ENCODE measurements at places on chromosomes 2 and 18.

DNA sequence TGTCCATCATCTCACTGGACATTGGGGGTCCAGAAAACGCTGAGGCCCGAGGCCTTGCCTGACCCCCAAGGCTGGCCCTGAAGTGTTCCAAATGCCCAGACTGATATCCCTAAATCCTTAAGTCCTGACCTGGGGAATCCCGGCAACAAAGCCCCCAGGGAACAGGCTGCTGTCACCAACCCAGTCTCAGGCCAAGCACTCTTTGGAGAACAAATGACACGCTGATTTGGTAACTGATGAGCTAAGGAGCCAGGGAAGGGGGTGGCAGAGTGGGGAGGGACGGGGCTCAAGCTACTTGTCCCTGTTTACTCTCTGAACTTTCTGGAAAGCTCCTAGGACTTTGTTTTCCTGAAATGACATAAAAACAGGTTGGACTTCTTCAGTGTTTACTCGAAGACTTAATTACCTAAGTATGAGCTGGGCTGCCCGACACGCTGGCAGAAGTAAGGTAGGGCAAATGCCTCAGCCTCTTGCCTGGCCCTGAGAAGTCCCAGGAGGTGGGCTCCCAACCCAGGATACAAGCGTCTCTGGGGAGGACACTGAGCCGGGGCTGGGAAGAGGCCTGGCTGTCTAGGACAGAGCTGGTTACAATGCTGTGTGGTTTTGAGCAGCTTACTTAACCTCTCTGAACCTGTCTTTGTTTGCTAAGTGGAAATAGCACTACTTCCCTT, 105.5 kb upstream of the GLI2 start:
- no peak for DNase-seq

DNA sequence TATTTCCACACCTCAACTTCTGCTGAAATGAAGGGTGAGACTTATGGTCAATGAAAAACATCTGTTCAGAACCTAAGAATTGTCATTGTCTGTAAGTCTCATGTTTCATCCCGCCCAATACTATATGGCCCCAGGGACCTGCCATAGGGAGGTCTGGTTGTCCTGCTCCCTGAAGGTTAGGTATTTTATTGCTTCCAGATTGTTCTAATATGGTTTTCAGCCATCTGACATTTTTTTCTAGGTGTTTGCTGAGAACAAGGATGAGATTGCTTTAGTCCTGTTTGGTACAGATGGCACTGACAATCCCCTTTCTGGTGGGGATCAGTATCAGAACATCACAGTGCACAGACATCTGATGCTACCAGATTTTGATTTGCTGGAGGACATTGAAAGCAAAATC, 7.3 kb downstream of the XRCC5 start:
- no peak for DNase-seq

- no peak for DNase-seq
Observed at GRCh38 chr2:18791172-18791797, 201.9 kb upstream of the NT5C1B start.

DNA sequence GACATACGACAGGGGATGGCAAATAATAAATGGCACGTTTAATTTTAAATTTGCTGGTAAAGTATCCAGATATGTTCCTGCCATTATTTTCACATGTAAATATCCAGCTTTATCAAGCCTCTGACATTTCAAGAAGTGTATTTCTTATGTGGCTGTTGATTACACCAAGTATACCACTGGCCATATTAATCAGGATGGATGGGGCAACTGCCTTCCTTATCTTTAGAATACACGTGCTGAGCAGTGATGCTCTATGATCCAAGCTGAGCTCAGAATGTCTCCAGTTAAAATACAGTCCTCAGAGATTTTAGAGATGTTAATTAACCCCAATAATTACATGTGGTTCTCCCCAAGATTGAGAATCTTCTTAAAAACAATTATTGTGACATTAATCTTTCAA, 38.3 kb upstream of the RAPGEF4 start:
- no peak for DNase-seq

DNA sequence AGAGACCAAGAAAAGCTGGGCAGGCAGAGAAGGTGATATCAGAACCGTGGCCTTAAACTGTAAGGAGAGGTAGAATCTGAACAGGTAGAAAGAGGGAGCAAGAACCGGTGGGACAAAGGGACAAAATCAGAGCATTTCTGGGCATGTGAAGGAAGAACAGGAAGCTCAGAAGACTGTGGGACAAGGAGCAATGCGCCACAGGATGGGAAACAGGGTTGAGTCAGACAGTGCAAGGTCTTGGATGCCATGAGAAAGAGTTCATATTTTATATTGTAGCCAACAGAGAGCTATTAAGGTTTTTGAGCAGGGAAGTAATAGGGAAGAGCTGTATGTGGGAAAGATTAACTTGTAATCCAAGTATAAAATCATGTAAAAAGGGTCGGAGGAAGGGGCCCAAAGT, 106.4 kb upstream of the UGP2 start:
- DNase-seq: no peak

GRCh38 chr2:211513446-211513845, 957.0 kb downstream of the CPS1 start:
- DNase-seq: no peak

- no peak for DNase-seq
Observed at GRCh38 chr18:6444466-6445228, 29.9 kb upstream of the L3MBTL4 start.

DNA sequence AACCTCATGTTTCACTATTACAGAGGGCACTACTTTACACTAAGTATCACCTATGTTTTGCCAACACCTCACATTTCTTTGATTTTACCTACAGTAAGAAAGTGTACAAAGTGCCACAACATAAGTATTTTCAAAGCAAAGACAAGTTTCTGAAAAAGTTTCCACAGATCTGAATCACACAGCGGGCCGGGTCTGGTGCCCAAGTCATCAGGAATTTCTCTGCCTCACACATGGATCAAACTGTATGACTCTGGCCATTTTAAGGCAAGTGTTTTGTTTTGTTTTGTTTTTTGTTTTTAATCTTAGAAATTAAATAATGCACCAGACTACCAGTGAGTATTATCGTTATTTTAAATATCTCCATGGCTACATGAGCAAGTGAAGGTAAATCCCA, 73.4 kb downstream of the ZNF516 start:
- no peak for DNase-seq

DNA sequence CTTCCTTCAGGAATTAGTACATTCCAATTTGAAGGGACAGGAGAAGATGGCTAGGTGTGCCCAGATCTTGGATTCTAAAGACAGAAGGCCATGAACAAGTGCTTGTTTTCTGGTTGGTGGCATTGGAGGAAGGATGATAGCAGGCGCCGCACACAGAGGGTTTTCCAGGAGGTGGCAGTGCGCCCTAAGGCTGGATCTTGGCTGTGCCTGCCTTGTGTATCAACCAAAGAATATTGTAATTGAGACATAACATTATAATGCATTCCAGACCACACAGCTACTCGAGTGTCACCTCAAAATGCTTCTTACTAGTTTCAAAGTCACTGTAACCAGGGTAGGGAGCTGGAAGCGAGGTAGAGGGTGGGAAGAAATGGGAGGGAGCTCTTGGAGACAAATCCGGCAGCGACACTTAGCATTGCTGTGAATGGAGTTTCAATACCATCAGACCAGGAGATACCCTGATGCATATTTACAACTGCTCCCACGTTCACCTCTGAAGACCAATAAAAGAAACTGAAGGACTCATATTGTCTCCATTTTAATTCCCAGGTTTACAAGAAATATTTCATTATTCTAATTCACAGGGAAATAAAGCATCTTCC, 42.5 kb downstream of the CPO start:
- no peak for DNase-seq

- no peak for DNase-seq
Observed at GRCh38 chr2:35462226-35462998, 893.2 kb upstream of the CRIM1 start.

GRCh38 chr2:49241501-49241900, 87.2 kb upstream of the FSHR start:
- DNase-seq: no peak

DNA sequence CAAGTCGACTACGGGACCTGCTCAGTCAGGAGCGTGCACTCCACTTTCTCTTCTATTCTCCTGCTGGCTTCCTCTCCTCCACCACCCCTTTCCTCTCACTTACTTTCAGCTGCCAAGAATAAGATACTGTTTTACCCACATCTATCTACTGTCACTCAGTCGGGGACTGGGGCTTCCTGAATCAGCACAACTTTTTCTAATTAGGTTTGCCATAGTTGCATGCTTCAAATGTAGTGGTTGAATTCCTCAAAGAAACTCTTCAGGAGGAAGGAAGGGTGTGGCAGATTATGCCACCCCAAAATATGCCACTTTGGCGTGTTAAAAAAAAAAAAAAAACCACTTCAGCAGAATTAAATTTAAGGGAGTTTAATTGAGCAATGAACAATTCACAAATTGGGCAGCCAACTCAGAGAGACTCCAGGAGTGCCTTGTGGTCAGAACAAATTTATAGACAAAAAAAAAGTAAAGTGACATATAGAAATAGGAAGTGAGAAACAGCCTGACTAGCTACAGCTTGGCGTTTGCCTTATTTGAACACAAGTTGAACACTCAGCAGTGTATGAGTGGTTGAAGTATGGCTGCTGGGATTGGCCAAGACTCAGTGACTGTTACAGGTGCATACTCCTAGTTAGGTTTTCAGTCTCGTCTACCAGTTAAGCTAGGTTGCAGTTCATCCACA, 32.5 kb upstream of the RMDN2 start:
- DNase-seq: no peak

DNA sequence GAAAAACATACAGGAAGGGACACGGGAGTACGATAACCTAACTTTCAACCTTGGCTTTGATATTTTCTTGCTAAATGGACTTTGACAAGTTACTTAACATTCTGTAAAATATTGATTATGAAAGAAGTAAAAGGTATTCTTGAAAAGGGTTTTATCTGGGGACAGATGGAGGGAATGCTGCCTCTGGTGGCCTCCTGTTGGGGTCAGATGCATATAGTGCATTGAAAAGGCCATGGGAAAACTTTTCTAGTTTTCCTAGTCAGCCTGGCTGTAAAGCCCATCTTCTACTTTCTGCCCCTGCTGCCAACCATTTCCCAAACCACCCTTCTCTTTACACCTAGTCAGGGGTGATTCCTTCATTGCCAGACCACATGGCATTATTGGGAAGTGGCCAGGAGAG, 22.2 kb upstream of the MSTN start:
- no peak for DNase-seq

DNA sequence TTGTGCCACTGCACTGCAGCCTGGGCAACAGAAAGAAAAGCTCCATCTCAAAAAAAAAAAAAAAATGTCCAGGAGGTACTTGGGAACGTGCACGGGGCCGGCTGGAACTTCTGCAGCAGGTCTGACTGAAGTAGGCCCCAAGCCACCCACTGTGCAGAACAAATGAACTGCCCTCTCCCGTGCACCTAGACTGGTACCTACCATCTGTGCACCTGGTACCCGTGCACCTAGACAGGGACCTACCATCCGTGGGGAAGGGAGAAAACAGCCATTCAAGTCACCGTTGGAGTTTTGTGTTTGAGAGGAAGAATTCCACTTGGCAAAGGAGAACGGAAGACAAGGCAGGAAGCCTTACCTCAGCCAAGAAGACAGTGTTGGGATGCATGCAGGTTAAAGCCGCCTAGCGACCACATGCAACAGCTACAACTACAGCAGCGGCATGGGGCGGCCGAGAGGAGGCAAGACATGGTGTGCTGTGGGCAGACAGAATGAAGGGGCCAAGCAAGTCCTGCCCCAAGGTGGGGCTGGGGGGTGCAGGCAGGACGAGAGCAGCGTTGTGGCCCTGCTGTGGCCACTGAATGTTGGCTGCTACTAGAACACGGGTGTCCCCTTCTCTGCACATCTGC, 16.1 kb downstream of the ST3GAL5 start:
- DNase-seq: no peak

- no peak for DNase-seq
Observed at GRCh38 chr2:16566701-16567100, 98.9 kb downstream of the CYRIA start.

GRCh38 chr2:98912221-98912851, 23.7 kb downstream of the CRACDL start:
- DNase-seq: no peak

DNA sequence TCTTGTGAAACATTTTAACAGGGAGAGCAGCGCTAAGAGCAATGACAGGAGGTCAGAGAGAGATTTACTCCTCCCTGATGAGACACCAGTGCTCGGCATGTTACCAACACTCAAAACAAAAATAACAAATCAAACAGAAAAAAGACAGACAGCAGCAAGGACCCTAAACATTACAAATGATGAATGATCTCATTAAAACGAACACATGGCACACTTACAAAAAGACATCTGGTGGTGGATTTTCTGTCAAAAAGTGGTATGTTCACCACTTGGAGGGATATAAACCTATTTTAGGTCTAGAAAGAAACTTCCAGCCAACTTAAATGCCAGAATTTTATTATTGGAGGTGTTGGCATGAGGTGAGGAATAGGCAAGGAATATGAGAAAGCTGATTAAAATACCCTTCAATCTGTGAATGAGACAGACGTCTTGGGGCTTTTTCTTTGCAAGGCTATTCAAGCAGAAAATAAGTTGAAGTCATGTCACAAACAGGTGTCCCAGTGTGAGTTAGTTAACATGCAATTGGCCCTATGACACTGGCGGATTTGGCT, 112.8 kb downstream of the PRELID3A start:
- no peak for DNase-seq

- no peak for DNase-seq
Observed at GRCh38 chr2:61671561-61672315, 133.6 kb upstream of the XPO1 start.

DNA sequence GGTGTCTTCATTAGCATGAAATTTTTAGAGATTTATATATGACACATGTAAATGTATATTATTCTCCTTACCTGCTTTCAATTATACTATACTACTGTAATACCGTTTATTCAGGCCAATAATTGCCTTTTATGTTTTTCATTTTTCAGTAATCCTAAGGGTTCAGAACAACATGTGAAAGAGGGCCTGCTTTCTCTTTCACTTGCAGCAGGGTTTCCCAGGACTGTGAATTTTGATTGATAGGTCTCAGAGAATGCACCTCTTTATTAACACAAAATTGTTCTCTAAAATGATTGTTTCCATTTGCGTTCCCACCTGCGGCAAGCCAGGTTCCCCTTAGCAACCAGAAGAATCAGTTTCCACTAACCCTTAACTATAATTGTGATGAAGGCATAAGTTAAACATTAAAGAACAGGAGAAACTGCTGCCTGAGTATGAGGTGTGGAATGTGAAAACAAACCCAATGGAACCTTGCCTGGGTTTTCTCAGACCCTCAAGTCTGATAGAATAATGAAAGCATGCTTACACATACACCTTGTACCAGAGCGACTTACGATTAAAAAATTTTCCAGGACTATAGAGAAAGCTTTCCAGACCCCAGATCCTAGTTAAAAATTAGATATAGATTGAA, 1591.2 kb upstream of the LRRTM1 start:
- DNase-seq: no peak

DNA sequence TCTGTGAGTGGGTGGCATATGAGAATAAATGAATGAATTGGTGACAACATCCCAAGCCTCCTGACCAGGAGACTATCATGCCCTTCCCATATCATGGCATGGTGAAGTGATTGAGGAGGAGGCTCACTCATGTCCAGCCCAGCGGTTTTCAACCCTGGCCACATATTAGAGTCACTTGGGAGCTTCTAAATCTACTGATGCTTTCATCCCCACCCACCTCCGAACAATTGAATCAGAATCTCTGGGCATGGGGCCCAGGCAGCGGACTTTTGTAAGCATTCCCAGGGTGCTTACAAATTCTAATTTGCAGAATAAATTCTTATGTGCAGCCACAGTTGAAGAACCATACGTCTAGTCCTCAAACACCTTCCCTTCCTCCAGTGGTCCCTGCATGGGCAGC, 81.7 kb upstream of the SEC11C start:
- DNase-seq: no peak
